Sigmoid colon (tissue), 7 donors: ENCODE measurements at places on chromosomes 1 and 21. TPM values are rescaled to one million over a fixed set of nuclear protein-coding genes. Genes with fewer than 3 reads are reported as not detected.

GRCh38 chr1:224502459-224503160 lies 68.0 kb upstream of the WDR26 start:
- DNase-seq, result peak; percentile 72

DNA sequence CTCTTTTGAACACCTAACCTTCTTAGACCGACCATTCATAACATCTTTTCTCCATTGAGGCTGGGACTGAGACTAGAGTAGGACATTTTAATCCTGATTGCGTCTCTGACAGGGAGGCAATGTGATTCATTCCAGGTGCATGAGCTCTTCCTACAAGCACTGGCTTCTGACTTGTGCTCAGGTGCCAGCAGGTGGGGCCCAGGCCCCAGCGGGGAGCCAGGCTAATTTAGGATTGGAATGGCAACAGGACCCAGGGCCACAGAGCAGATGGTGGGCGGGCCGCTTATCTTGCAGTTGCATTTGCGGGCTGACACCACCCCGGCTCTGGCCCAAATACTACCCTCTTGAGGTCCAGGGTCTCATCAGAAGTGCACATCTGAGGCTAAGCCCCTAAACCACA lies 4.1 kb downstream of the GPA33 start:
- no peak for DNase-seq

DNA sequence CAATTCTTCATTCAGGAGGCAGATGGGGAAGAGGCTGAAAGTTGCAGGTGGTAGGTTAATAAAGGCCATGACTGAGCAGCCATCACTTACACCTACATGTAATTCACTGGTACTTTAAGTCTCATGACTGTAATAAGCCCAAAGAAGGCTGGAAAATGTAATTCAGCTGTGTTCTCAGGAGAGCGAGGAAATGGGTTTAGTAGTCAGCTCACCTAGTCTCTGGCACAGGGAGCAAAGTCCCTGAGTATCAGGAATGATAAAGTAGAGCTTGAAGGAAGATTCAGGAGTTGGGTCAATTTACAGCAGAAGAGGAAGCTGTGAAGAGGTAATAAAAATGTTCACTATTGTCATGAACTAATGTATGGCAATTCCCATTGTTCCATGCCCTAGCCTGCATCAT lies 393.4 kb upstream of the KAZN start:
- DNase-seq, result no peak

GRCh38 chr1:30242168-30242567 lies 481.2 kb downstream of the MATN1 start:
- peak; percentile 4 for DNase-seq

DNA sequence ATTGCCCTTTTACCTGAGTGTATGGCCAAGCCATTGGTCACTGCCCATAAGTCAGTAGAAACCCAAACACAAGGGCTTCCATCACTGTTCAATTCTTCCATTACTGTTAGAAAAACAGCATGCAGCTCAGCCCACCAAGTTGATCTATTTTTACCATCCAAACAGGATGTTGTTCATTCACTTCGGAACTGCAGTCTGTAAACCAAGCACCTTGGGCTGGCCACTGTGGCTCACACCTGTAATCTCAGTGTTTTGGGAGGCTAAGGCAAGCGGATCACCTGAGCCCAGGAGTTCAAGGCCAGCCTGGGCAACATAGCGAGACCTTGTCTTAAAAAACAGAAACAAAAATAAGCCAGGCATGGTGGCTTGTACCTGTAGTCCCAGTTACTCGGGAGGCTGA lies 8.7 kb upstream of the MFSD2A start:
- no peak for DNase-seq

DNA sequence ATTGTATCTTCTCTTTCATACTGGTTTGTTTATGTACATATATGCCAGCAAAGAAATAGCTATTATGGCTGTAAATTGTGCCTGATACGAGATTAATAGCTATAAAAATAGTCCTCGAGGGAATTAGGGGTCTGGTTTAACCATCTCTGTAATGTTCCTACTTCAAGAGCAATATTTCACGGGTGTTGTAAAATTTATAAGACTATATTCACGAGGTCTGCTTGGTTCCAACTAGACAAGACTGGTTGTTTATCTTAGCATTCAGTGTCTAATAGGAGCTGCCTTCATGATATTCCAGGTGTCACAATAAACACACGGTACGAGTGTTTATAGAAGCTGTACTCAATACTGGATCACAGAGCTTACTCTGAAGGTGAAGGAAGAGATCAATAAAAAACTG lies 389.9 kb downstream of the SIPA1L2 start:
- no peak for DNase-seq

DNA sequence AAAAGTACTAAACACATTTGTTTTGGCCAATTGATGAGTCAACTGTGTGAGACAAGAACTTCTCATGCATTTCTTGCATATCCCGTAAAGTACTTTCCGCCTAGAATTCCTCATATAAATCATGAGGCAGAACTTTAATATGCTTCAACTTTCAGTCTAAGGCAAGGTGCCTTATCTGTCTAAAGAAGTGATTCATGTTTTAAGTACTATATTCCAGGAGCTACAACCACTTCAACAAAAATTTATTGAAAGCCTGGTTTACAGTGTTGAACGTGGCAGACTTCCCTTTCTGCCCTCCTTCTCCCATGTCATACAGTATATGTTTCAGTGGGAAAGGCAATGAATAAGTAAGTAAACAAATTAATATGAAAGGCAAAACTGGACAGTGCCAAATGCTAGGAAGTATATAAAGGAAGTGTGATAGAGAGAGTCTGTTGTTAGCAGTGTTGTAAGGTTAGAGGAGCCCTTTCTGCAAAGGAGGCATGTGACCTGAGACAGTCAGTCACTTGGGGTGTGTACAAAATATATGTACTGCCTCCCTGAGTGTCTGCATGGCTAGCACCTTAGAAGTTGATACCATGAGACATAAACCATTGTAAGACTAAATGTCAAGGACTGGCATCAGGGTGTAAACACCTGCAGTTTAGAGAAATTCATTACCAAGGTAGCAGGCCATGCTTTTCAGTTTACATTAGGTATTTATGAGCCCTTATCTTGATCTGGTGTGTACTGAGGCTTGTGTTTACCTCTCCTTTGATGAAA lies 362.2 kb downstream of the SRGAP2C start:
- DNase-seq, result no peak

DNA sequence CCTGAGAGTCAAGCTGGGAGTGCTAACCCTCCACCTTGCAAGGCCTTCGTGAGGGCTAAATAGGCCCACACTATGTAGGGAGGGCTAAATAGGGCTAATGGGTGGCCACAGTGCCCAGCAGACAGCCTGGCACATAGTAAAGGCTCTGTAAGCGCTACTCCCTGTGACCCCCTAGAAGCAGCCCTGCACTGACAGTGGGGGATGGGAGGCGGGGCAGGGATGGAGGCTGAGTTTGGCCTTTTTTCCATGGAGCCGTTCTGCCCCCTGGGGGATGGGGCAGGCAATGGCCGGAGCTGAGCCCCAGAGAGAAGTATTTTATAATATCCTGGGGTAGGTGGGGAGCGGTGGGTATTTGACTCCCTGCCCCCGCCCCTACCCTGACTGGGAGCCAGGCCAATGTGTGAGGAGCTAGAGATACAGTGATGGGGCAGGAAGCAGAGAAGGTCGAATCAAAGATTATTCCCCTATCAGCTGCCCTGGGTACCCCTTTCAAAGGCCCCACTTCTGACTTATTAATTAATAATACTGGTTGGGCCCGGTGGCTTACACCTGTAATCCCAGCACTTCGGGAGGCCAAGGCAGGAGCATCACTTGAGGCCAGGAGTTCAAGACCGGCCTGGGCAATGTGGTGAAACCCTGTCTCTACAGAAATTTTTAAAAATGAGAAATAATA lies 42.3 kb downstream of the LACTBL1 start:
- peak; percentile 63 for DNase-seq

DNA sequence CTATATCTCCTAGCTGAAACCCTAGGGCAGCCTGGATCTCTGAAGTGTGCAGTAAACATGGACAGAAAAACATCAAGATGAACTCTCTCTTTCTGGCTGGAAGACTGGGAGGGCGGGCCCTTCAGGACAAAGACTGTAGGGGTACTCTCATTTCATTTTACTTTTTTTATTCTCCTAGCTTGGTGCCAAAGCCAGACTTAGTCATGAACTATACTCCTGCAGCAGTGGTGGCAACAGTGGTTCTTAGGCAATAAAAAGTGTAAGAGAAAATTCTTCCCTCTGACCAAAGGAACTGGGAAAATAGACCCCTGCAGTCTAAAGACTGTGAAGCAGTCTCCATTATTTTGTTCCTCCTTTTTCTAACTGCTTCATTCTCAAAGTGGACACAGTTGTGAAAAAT lies 213.8 kb upstream of the JUN start:
- DNase-seq, result no peak

DNA sequence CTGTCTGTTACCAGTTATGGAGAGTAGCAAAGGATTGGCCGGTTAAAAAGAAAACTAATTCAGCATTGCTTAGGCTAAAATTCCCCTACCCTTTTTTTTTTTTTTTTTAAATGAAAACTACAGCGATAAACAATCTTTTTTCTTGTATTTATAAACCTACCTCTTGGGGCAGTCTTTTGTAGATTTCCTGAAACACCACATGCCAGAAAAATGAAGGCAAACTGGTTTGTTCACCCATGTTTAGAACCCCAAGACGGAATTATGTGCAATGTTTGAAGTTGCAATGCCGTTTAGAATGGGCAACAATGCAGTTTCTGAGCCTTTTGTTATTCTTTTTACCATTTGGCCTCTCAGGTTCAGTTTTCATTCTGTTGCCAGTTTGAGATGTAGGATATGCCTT lies 59.1 kb downstream of the PRDM2 start:
- DNase-seq, result no peak

POU2F1 gene
- 16.0 TPM for total RNA-seq
